ENCODE measurements at places on chromosomes 12 and 14. TPM values are rescaled to one million over a fixed set of nuclear protein-coding genes. Genes with fewer than 3 reads are reported as not detected.

- no peak overlapping the region for H3K27ac ChIP-seq
- no peak for DNase-seq
- no peaks in the 10 kb centered on the region for H3K27me3 ChIP-seq
- H3K36me3 ChIP-seq = no peaks in the 10 kb centered on the region
- no peaks in the 10 kb centered on the region for H3K4me1 ChIP-seq
Observed at GRCh38 chr14:92352158-92352985, 29.4 kb downstream of the SLC24A4 start.

DNA sequence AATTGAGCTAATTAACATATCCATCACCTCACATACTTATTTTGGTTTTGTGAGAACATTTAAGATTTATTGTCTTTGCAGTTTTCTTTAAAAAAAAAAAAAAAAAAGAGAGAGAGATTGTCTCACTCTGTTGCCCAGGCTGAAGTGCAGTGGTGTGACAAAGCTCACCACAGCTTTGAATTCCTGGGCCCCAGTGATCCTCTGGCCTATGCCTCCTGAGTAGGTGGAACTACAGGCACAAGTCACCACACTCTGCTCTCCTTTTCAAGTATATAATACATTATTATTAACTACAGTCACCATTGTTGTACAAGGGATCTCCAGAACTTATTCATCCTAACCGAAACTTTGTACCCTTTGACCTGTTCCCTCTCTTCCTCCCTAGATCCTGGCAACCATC, 64.0 kb downstream of the NUMB start:
- H3K4me1 ChIP-seq = peaks cover 12% of the 10 kb centered on the region
- H3K27ac ChIP-seq = no peak overlapping the region
- no peak for DNase-seq
- H3K36me3 ChIP-seq = no peaks in the 10 kb centered on the region

DNA sequence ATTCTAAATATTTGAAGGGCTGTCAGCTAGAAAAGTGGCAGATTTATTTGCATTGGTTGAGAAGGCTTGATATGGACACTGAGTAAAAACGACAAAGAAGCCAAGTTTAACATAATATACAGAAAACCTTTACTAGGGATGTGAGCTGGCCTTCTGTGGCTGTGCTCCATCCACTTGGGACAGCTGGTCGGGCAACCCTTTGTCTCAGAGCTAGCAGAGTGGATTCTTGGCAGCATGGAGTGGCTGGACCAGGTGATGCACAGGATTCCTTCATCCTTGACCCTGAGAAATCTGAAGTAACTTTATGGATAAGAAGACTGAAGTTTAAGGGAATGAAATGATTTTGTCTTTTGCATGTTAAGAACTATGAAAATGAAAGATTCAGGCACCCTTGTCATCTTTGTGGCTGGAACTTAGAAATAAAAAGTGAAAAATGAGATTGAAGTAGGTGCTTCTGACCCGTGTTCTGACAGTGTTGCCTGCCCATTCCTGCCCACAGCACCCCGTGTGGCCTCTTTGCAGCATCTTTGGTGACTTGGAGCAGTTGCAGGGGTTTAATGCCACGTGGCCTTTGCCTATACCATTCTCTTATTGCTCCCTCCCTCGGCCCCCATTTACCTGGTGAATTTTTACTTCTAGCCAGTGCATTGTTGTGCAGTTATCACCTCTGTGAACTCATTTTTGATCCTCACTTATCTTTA, 32.6 kb downstream of the PELI2 start:
- no peak overlapping the region for H3K4me3 ChIP-seq
- H3K27me3 ChIP-seq = no peaks in the 10 kb centered on the region
- no peak for DNase-seq
- H3K27ac ChIP-seq = no peak overlapping the region
- H3K36me3 ChIP-seq = no peaks in the 10 kb centered on the region
- peaks cover 47% of the 10 kb centered on the region for H3K4me1 ChIP-seq

- no peaks in the 10 kb centered on the region for H3K36me3 ChIP-seq
- H3K4me3 ChIP-seq = no peak overlapping the region
Observed at GRCh38 chr14:75338398-75338797, 59.8 kb downstream of the FOS start.

DNA sequence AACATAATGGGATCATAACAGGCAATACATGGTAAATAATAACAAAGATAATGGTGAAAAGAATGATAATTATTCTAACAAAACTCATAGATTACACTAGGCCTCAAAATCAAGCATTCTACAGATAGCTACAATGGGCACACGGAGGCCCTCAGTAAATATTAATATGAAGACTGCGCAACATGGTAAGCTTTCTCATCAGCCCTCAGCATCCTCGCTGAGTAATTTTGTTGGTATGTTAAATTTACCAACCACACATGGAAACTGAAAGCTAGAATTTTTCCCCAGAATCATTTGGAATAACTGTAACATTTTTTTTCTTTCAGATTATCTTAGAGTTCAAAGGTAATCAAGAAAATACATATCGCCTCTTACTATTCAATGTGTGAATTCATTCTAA, 74.2 kb upstream of the PYGL start:
- no peak for DNase-seq
- no peaks in the 10 kb centered on the region for H3K27me3 ChIP-seq
- H3K4me3 ChIP-seq = no peak overlapping the region
- H3K36me3 ChIP-seq = no peaks in the 10 kb centered on the region

DNA sequence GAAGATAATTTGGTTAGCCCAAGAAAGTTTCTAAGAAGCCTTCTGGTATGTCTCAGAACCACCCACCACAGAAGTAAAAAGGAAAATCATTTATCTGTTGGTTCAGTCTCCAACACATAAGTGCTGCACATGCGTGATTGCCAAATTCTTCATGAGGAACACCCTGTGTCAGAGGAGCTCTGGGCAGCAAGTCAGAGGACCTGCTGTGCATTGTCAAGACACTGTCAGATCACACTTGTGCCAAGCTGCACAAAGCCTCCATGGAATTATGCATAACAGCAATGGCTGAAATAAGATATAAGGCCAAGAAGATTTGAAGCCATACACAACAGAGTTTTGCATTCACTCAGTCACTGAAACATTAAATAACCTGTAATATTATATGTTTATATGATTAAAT, 1304.7 kb upstream of the FLRT2 start:
- no peak overlapping the region for H3K27ac ChIP-seq
- no peak overlapping the region for H3K4me3 ChIP-seq
- no peaks in the 10 kb centered on the region for H3K4me1 ChIP-seq

- H3K4me3 ChIP-seq = no peak overlapping the region
- no peak overlapping the region for H3K27ac ChIP-seq
Observed at GRCh38 chr12:26711569-26711968, 121.4 kb downstream of the ITPR2 start.

DNA sequence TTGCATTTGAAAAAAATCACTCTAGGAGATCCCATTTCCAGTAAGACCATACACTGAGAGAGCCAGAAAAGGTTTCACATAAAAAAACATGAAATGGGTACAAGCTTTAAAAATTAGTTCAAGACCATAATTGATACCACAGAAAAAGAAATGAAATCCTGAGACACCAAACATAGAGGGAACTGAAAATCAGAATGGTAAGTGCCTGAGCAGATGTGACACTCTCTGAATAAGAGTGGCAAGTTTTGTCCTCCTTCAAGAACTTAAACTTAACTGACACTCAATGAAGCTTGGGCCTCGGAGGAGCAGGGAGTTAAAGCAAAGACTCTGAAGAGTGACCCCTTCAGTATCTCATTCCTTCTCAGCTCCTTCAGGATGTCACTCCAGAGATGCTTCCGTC, 23.2 kb upstream of the PTGDR start:
- no peaks in the 10 kb centered on the region for H3K4me1 ChIP-seq
- no peak overlapping the region for H3K4me3 ChIP-seq
- no peaks in the 10 kb centered on the region for H3K27me3 ChIP-seq
- DNase-seq = no peak

DNA sequence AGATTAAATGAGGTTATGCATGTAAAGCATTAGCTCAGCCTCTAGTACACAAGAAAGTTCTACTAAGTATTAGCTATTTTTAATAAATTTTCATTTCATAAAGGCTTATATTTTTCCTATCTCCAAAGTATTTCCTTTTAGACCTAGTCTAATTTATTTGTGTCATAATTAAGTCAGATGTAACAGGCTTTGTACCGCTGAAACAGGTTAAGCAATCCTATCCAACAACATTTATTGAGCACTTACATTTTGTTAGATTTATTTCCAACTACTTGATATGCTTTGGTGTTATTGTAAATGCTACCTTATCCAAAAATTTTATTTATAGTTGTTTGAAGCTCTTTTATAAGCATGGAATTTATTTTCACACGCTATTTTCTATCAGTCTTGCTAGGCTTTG, 1.8 kb upstream of the PARP2 start:
- H3K4me1 ChIP-seq = peaks cover 4% of the 10 kb centered on the region
- H3K27ac ChIP-seq = peak overlapping the region; percentile 94
- DNase-seq = no peak

Gene RND1
- 1.5 TPM for total RNA-seq

Gene NAP1L1
- 188 TPM for total RNA-seq

Gene SLC4A8
- 3.1 TPM for total RNA-seq

Data from pancreas (tissue), 10 donors.